NCI-H524 treated with DMSO at 0.1 percent for 48 hours (cell line): ENCODE measurements at places on chromosomes 6 and 20.

DNA sequence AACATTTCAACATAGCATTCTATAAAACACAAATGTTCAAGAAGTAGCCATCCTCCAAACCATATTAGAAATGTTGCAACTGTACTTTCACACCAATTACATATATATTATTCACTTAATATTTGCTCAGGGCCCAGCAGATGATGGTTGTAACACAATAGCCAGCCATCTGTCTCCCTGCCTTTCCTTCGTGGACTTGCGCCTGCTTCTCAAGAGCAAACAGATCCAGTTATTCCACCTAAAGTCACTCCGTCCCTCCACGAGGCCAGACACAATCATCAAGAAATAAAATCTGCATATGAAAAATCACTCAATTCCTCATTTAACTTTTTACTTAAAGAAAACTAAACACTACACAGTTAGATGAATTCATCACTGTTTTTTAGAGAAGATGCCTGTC lies 160.4 kb downstream of the RALGAPA2 start:
- DNase-seq: peak; percentile 94

DNA sequence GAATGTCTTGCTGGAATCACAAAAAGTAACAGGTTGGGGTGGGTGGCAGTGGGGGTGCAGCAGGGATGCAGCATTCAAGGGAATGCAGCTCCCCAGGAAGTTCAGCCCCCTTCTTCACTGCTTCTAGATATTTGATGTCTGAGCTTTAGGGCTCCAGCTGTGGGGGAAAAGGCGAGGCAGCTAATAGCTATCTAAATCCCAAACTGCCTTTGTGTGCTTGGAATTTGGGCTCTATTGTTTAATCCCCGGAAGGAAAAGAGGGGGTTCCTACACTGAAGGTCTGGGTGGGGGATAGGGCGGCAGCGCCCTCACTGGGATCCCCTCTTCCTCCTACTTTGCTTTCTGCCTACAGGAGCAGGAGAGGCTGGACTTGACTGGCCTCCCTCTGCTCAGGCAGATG lies 116.5 kb downstream of the SOBP start:
- no peak for DNase-seq

DNA sequence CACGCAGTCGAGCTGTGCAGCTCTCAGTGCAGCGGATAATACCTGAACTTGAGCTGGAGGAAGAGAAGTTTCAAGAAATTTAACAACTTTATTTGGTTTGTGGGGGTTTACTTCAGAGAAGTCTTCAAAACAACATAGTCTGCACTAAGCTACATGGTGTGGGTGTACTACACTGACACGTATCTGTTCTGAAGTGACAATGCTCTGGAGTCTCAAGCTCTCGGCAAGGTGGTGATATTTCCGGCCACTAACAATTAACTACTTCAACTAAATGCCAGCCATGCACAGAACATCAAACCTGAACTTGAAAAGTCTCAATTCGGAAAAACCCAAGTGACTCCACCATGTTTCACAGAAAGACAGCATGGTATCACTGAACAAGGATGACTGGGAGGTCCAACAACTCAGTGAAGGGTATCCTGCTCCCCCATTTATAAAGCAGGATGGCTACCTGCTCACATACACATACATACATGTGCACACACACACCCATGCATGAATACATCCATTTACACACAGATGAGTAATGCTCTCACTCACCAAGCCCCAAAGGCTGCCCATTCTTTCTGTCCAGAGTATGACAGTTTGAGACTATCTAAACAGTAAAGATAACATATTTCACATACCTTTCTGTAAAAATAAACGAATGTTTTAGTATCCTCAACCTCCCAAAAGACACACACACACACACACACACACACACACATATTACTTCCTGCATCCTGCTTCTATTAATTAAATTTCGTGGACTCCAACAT lies 15.4 kb upstream of the ANKRD60 start:
- no peak for DNase-seq

GRCh38 chr6:144722154-144722737 lies 437.1 kb downstream of the UTRN start:
- DNase-seq: no peak

GRCh38 chr6:159606786-159607185 lies 86.3 kb downstream of the SOD2 start:
- no peak for DNase-seq

GRCh38 chr6:109475625-109476024 lies 7.4 kb downstream of the ZBTB24 start:
- no peak for DNase-seq
